ENCODE measurements at places on chromosomes 7 and 10.

DNA sequence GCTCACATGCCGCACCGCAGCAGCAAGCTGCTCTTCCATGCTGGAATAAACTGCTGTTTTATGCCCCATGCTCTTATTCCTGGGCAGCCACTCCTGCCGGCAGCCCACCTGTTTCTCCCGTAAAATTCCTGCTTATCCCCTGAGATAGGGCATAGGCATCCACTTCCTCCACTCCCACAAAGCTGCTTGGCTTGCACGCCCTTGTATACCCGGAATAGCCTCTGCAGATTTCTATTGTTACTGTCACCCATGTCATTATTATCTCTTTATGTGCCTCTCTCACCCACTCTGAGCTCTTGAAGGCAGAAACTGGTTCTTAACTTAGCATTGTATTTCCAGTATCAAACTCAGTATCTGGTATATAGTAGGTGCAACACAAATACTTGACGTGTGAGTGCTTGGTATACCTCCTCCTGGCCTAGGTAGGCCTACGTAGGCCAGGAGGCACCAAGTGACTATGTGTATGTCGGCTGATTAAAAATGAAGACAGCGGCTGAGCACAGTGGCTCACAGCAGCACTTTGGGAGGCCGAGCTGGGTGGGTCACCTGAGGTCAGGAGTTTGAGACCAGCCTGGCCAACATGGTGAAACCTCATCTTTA, 193.4 kb downstream of the CCDC3 start:
- H3K27me3 ChIP-seq = peaks cover 2% of the 10 kb centered on the region
- no peak overlapping the region for H3K27ac ChIP-seq
- no peaks in the 10 kb centered on the region for H3K4me1 ChIP-seq
- no peaks in the 10 kb centered on the region for H3K36me3 ChIP-seq
- no peak overlapping the region for H3K4me3 ChIP-seq

DNA sequence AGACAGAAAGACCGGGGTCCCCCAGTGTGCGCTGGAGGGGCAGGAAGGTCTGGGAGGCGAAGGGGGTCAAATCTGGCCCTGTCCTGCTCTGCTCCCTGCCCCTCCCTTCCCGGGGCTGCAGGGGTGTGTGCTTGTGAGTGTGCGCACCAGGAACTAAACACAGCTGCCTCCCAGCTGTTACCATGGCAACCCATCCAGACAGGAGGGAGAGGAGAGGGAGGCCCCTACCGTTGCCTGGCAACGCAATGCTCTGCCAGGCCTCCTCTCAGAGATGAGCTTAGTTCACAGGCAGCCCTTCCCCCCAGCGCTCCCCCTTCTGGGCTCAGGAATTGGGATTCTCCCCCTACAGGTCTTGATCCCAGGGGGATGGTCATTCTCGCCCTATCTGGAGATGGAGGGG, 6.1 kb downstream of the NYAP1 start:
- H3K4me1 ChIP-seq = peaks cover 4% of the 10 kb centered on the region
- H3K4me3 ChIP-seq = no peak overlapping the region
- peak; percentile 67 for DNase-seq
- H3K27ac ChIP-seq = peak overlapping the region; percentile 78
- H3K36me3 ChIP-seq = peaks cover 8% of the 10 kb centered on the region

GRCh38 chr10:68074031-68074774, 880 bp downstream of the HERC4 start:
- H3K27me3 ChIP-seq = peaks cover 7% of the 10 kb centered on the region
- peaks cover 24% of the 10 kb centered on the region for H3K4me1 ChIP-seq
- peaks cover 6% of the 10 kb centered on the region for H3K36me3 ChIP-seq
- peak overlapping the region; percentile 99 for H3K4me3 ChIP-seq
- H3K27ac ChIP-seq = peak overlapping the region; percentile 95
- no peak for DNase-seq

GRCh38 chr7:98995111-98995510, 116.8 kb downstream of the TRRAP start:
- no peak overlapping the region for H3K27ac ChIP-seq
- H3K36me3 ChIP-seq = peaks cover 35% of the 10 kb centered on the region
- H3K4me3 ChIP-seq = no peak overlapping the region
- no peak for DNase-seq

DNA sequence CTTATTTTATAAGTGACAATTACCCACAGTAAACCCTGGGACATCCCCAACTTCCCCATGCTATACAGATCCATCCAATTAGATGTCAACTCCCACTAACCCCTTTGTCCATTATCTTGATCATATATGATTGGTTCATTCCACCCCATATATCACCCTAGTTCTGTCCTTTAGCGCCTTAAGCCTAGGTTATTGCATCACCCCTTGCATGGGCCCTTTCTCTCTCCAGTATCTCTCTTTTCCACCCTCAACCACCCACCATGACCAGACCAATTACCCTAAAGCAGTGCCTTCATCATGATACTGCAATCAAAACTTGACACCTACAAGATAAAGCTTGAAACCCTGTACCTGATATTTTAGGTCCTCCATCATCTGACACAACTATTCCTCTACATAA, 37.9 kb upstream of the GATAD1 start:
- no peak overlapping the region for H3K27ac ChIP-seq
- H3K4me3 ChIP-seq = no peak overlapping the region
- H3K36me3 ChIP-seq = no peaks in the 10 kb centered on the region
- peaks cover 8% of the 10 kb centered on the region for H3K4me1 ChIP-seq

DNA sequence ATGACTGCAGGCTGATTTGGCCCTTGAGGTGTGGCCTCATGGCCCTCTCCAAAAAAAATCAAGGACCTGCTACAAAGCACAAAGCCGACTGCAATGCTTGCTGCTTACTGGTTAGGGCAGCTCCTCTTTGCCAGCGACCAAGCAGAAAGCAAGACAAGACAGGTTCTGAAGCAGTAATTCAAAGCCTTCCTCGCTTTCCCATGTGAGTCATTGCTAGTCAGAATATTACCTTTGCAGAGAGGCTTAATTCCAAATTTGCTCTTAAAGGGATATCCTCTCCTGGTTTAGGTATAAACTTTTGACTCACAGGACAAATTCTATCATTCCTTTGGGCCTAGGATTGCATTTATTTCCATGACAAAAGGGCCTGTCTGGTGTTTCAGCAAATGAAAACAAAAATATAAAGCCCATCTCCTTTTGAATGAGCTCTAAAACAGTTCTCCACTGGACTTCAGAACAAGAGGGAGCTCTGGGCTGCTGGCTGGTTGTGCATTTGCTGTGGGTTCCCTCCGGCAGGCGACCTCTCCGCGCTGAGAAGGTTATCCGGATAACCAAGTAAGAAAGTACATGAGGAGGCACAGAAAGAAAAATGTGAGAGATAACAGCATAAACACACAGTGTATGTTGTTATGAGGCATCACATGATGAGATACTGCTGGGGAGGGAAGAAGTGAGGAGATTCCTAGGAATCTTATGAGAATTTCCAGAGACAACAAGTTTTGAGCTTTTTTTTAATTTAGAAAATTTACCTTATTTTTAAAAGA, 90.8 kb downstream of the EGFR start:
- no peak overlapping the region for H3K4me3 ChIP-seq
- peaks cover 5% of the 10 kb centered on the region for H3K27me3 ChIP-seq

GRCh38 chr10:121608469-121609190, 10.4 kb upstream of the FGFR2 start:
- H3K36me3 ChIP-seq = no peaks in the 10 kb centered on the region
- no peak overlapping the region for H3K27ac ChIP-seq
- peak; percentile 63 for DNase-seq
- H3K4me3 ChIP-seq = no peak overlapping the region

GRCh38 chr7:149007611-149008010, 20.7 kb downstream of the PDIA4 start:
- H3K27ac ChIP-seq = no peak overlapping the region
- no peaks in the 10 kb centered on the region for H3K27me3 ChIP-seq
- H3K36me3 ChIP-seq = peaks cover 35% of the 10 kb centered on the region
- H3K4me1 ChIP-seq = peaks cover 3% of the 10 kb centered on the region
- H3K4me3 ChIP-seq = no peak overlapping the region
- DNase-seq = no peak

DNA sequence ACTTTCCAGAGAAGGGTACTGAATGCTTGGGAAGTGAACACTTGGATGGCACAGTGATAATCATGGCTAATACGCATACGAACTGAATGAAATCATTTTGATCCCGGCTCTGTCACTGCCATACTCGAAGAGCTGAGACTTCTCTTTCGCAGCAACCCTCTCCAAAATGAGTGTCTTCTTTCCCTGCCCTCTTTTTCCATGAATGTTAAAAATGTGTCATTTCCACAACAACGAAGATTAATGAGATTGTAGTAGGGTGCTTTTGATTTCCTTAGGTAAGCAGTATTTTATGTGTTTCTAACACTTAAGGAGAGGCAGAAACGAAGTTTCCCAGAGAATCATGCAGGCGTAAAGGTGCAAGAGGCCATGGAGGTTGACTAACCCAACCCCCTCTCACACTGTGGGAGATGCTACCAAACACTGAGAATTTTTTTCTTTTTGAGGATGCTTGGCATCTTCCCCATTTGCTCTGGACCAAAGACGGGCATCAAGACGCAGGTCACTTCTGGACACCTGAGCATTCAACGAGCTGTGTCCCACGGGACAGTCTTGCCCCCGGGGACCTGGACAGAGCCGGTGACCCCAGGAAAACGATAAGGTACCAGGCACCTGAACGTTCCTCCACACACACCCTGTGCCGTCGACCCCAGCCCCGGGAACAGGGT, 823 bp downstream of the COPG2 start:
- H3K27ac ChIP-seq = peak overlapping the region; percentile 52
- peaks cover 4% of the 10 kb centered on the region for H3K27me3 ChIP-seq
- no peaks in the 10 kb centered on the region for H3K36me3 ChIP-seq
- no peak for DNase-seq
- peaks cover 22% of the 10 kb centered on the region for H3K4me1 ChIP-seq
- peak overlapping the region; percentile 92 for H3K4me3 ChIP-seq

GRCh38 chr10:71964743-71965515, 734 bp downstream of the CHST3 start:
- peaks cover 14% of the 10 kb centered on the region for H3K4me1 ChIP-seq
- no peak overlapping the region for H3K27ac ChIP-seq
- no peaks in the 10 kb centered on the region for H3K36me3 ChIP-seq
- peaks cover 27% of the 10 kb centered on the region for H3K27me3 ChIP-seq
- peak; percentile 34 for DNase-seq

DNA sequence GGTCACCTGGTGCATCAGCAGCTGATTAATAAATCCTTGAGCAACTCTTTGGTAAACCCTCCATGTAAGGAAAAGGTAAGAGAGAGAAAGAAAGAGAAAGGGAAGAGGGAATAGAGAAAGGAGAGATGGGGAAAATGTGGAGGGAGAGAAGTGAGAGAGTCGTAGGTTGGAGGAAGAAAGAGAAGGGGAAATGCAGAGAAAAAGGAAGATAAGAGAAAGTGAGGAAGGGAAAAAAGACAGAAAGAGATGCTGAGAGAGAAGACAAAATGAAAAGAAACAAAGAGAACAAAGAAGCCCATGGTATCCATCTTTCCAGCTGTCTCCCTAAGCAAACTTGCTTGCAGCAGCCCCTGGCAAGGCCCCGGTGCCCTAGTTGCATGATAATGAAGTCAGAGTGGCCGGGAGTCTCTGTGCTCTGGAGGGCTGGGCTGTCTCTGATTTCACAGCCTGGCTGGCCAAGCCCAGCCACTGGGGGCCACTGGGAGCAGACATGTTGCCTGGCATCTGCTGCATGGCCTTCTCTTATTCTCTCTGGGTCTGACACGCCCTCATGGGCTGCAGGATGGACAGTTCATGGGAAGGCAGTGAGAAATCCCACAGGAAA, 48.4 kb downstream of the PRR15 start:
- H3K27me3 ChIP-seq = no peaks in the 10 kb centered on the region
- no peaks in the 10 kb centered on the region for H3K36me3 ChIP-seq
- no peak overlapping the region for H3K4me3 ChIP-seq
- no peak for DNase-seq
- H3K27ac ChIP-seq = no peak overlapping the region
- peaks cover 3% of the 10 kb centered on the region for H3K4me1 ChIP-seq

Data from endothelial cell (in vitro differentiated cells).